ENCODE measurements at places on chromosomes 13 and 19.

DNA sequence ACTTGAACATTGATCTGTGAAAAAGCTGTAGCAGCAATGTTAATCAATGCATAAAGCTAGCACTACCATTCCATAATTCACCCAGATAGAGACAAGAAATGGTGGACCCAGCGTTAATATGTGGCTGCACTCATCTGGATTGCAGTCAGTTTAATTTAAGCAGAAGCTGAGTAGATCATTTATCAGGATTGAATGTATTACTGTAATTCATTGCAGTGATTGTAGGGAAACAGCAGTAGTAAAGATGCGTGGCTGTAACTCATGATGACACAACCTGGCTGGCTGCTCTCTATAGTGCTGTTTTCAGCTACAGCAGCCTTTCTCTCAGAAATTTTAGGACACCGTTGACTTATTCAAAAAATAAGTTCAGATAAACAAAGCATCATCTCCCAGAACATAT, 499.5 kb upstream of the SLITRK6 start:
- DNase-seq, result no peak

DNA sequence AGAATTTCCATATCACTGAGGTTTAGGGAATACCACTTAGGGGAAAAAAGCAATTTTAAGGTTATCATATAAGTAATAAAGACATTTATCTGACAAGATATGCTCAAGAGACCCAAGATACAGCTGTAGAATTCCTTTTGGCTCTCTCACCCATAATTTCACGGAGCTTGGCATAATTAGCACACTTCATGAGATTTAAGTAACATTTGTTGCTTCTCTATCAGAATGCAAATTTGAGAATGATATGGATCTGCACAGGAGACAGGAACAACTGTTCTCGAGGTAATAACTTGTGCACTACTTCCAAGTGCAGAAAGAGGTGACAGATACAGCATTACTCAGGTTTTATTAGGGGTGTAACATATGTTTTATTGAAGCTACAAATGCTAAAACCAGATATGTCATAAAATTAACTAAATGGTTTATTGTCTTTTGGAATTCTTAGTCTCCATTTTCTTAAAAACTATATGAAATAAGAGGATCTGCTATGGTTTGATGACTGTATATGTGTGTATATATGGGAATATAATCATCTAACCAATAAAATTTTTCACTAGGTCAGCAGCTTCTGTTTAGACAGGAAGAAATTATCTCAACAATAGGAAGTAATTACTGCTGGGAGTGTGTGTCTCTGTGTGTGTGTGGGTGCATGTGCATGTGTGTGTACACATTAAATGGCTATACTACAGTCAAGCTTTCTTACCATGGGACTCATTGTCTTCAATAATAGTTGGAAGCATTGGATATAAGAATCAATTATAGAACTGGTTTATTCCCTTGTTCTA, 401.3 kb downstream of the PCDH17 start:
- DNase-seq, result no peak

DNA sequence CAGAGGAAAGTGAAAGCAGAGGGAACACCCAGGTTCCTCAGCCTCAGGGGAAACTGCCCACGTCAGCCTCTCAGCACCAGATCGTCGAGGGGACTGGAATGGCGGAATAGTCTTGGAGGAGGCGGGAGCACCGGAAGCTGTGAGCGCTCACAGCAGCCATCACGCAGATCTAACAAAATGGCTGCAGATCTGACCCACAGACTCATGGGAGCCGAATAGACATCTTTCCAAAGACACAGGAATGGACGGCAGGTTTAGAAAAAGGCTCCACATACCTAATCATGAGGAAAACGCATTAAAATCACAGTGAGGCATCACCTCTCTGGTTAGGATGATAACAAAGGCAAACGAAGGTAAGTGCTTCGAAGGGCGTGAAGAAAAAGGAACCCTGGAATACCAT, 11.8 kb upstream of the LILRA2 start:
- no peak for DNase-seq

GRCh38 chr13:49455007-49455398, 10.9 kb downstream of the SETDB2 start:
- no peak for DNase-seq

DNA sequence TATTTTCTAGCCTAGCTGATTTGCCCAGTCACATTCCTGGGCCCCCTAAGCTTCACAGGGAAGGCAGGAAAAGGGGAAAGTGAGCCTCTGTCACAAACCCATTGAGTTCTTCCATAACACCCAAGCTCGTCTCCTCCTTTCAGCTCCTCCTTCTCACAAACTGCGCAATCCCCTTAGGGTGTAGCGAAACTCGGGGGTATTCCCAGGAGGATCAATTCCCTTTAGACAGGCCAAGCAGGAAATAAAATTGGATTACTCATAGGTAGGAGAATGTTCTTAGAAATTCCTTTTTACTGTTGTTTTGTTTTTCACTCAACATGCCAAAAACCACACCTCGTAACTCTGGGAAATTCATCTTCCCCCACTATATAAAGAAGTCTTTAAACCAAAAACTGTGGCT, 139.3 kb downstream of the IRS2 start:
- no peak for DNase-seq

DNA sequence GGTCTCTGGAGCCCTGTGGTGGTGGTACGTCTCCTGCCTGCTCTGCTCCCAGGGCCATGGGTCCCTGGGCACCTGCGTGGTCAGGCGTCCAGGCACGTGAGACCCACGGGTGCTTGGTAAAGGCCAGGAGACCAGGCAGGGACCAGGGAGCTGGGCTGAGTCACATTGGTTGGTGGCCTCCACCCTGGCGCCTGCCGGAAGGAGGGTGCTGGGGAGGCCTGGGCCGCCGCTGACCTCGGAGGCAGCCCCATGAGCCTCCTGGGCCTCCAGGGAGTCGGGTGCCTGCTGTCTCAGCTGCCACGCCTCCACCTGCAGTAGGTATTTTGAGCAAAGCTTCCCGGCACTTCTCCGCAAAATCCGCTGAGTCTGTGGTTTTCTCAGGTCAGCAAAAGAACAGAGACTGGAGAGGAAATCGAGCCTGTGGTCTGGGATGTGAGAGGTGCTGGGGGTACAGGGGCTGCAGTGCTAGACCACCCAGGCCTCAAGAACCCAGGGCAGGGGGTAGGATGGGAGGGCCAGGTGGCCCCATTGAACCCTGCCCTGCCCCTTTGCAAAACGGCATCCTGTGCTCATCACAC, 3.6 kb upstream of the PLK5 start:
- DNase-seq, result no peak

Measured in stimulated activated CD4-positive, alpha-beta T cell treated with anti-CD3 and anti-CD28 coated beads, Interleukin-2, amount 100 ng/mL, for 4 hours (primary cell).